ENCODE measurements at places on chromosomes 2 and 18. TPM values are rescaled to one million over a fixed set of nuclear protein-coding genes. Genes with fewer than 3 reads are reported as not detected.

BOK gene
- 4.5 TPM for total RNA-seq

ANKRD29 gene
- 6.8 TPM for total RNA-seq

HEATR5B gene
- total RNA-seq = 31.0 TPM

ABCG5 gene
- total RNA-seq = not detected

DNA sequence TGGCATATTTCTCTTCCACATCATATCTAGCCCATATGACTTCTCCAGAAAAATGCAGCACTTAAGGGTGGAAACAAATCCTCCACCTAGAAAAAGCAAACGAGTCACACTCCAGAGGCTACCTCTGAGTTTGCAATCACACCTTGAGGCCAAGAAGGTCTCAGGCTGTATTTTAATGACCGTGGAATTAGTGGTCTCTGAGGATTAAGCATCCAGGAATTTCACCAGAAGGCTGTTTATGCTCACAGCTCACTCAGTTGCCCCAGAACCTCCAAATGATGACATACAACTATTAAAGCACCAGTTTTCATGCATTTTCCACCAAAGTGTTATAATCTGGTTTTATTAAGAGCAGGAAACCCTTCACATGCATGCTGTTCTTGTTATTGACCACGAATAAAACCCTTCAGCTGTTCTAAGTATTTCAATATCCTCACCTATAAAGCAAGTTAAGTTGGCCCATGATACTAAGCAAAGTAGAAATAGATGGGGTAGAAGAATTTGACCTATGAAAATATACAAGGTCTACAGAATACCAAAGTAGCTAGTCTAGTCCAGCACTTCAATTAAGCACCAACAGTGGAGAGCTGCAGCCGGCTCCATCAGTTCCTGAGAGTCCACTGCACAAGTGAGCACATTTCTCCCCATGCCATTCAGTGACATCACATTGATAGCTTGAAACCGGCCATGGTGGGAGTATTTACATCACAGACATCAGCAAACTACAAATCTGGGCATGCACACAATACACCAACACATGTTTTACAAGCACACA is 39.5 kb upstream of the SLC14A1 start:
- no peak for DNase-seq

GRCh38 chr18:65924904-65925303 is 174.1 kb downstream of the CDH7 start:
- DNase-seq = no peak
